Gastroesophageal sphincter (tissue), 4 donors: ENCODE measurements at places on chromosomes 2 and 18.

GRCh38 chr2:195612611-195613495, 44.2 kb upstream of the SLC39A10 start:
- no peak for ATAC-seq

- ATAC-seq = no peak
Observed at GRCh38 chr2:71813315-71813714, 334.3 kb downstream of the CYP26B1 start.

- no peak for ATAC-seq
Observed at GRCh38 chr18:46271488-46271887, 167.3 kb downstream of the HAUS1 start.

- ATAC-seq = no peak
Observed at GRCh38 chr18:78875016-78875777, 104.4 kb upstream of the SALL3 start.

DNA sequence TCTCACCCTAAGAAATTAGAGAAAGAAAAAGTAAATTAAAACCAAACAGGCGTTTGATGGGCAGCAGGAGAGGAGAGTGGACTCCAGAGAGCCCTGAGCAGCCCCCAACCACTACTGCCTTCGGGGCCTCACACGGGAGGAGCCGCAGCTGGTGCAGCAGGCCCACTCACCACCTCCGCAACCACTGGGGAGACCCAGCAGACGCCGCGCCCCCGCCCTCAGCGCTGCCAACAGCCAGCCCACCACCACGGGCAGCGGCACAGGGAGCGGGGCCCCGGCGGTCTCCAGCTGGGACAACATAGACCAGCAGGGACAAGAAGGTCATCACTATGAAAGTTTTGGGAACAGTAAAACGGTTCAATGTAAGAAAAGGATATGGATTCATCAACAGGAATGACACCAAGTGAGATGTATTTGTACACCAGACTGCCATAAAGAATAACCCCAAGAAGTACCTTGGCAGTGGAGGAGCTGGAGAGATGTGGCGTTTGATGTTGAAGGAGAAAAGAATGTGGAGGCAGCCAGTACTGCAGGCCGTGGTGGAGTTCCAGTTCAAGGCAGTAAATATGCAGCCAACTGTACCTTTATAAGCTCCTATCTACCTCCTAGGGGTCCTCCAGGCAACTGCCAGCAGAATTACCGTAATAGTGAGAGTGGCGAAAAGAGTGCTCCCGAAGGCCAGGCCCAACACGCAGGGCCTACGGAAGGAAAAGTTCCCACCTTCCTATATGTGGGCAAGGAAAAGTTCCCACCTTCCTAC, 76.5 kb downstream of the OLA1 start:
- ATAC-seq = no peak

GRCh38 chr18:36600548-36600947, 228.3 kb downstream of the TPGS2 start:
- no peak for ATAC-seq

GRCh38 chr2:42196403-42197267, 27.5 kb downstream of the EML4 start:
- no peak for ATAC-seq

DNA sequence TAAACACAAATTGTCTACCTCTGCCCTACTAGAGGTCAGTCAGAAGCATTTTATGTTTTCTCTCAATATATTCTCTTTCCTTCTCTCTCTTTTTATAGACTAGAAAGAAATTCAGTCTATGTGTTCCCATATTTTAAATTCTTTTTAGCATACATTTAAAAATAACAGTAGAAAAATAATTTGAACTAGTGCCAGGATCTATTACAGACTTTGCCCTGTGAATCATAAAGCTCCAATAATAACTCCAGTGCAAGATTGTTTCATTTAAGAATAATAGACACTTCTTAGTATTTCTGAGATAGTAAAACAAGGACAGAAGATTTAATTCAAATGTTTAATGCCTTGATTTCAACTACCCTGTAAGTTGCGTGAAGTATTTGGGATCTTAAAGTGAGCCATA, 60.1 kb downstream of the ITGB6 start:
- no peak for ATAC-seq

GRCh38 chr2:73987109-73987947, 2.6 kb downstream of the TET3 start:
- no peak for ATAC-seq

DNA sequence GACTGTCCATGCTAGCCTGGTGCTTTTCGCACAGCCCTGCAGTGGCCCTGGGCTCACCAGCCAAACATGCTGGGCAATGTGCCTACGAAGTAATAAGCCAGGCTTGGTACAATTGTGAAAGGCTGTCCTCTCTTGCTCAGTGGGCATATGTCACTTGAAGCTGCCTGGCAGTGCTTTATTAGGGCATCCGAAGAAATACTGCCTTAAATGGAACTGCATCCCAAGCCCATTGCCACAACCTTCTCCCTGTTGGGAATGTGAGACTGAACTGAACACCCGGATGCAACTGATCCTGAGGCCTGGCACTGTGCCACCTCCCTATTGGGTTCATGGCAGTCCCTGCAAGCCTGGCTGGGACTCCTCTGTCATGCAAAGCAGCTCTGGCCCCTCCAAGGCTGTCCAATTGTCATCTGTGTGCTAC, 15.9 kb downstream of the CAPG start:
- peak; percentile 26 for ATAC-seq

- no peak for ATAC-seq
Observed at GRCh38 chr2:2566396-2567323, 235.6 kb upstream of the MYT1L start.

DNA sequence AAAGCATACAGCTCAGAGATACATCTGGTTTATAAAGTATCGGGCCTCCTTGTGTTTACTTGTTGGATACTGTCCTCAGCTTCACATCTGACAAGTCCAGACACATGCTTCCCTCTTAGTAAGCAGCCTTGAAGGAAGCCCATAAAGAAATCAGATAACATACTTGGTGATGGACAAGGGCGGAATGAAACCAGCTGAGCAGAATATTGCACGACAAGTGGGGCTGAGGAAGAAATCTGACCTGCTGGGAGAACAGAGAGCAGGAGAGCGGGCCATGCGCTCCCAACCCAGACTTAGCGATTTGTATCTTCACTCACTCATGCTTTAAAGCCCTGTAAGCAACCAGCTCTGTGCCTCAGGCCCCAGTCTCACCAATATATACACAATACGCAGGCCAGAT, 208.4 kb downstream of the CDH20 start:
- ATAC-seq = no peak

GRCh38 chr2:46870051-46870839, 45.4 kb downstream of the MCFD2 start:
- ATAC-seq = no peak

DNA sequence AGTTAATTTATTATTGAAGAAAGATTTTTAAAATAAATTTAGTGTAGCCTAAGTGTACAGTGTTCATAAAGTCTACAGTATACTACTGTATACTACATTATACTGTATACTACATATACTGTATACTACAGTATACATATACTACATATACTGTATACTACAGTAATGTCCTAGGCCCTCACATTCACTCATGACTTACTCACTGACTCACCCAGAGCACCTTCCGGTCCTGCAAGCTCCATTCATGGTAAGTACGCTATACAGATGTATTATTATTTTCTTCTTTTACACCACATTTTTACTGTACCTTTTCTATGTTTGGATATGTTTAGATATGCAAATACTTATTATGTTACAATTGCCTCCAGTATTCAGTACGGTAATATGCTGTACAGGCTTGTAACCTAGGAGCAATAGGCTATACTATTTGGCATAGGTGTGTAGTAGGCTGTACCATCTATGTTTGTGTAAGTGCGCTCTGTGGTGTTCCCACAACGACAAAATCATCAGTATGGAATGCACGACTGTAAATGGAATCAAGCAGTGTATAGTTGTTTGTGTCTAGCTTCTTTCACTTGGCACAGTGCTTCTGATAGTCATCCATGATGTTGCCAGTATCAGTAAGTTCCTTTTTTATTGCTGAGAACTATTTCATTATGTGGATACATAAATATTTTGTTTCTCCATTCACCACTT, 245.7 kb downstream of the MTX2 start:
- no peak for ATAC-seq

- ATAC-seq = no peak
Observed at GRCh38 chr2:155010925-155011324, 312.4 kb downstream of the KCNJ3 start.

DNA sequence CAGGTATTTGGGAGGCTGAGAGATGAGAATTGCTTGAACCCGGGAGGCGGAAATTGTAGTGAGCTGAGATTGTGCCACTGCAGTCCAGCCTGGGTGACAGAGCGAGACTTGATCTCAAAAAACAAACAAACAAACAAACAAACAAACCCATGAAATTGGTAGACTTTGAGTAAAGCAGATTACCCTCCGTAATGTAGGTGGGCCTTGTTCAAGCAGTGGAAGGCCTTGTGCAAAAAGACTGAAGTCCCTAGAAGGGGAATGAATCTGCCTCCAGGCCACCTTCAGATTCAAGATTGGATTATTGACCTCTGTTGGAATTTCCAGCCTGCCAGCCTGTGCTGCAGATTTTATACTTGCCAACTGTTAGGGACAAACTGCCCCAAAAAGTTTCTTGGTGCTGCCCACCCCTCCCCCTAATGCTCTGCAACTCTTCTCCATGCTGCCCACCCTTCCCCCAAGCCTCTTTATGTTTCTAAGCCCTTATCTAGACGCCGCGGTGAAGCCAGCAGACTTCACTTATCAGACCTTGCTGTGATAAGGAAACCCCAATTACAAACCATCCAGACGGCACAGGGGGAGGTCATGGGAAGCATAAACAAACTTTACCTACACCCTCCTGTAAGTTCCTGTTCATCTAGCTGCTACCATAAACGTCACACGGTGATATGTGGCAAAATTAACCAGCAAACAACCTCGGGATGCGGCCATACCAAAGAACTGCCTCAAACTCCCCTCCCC, 17.0 kb downstream of the CYP27A1 start:
- ATAC-seq = no peak

DNA sequence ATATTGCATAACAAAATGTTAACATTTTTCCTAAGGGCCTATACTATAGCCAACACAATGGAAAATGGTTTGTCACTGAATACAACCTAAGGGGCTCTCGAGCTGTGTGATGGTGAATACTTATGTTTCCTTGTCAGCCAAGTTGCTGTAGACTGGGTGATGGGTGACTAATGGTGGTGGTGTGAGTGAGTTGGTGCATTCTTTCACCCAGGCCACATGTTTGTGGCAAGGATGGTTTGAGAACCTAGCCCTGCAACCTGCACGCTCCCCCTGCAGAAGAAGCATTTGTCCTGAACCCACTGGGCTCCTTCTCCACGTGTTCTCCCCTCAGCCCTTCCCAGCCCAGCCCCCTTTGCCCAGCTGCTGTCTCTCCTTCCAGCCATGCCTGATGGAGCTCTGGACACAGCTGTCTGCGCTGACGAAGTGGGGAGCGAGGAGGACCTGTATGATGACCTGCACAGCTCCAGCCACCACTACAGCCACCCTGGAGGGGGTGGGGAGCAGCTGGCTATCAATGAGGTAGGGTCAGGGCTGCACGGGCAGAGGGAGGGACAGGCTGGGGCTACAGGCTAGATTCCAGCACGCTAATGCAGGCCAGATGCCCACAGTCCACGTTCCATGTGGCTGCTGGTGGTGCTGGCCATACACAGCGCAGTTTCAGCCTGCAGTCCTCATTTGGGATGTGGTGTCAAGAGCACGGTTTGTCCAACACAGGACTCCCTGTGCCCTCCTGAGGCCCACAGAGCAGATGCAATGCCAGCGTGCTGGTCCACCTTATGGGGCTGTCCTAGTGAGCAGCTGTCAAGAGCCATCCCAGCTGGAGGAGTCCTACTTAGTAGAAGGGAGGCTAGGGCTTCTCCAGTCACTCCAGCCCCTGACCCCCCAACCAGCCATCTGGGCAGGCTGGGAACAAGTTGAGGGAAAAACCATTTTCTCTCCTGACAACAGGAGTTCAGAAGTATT, 65.4 kb downstream of the FAM168B start:
- no peak for ATAC-seq

DNA sequence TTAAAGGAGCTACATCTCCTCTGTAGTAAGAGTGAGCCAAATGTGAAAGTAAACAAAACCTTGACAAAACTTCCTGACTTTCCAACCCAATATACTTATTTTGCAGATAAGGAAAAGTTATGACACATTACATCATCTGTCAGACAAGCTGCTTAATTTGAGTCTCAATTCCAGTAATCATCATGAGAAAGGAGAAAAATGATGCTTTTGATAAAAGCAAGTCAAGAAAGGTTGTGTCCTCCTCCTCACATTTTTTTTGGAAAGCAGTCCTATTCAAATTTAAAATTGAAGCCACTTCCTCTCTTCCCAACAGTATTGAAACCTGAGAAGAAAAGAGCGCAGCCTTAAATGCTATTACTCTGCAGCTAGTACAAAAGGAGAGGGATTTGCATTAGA, 519.6 kb downstream of the LRP1B start:
- no peak for ATAC-seq

GRCh38 chr2:11315074-11315705, 29.2 kb downstream of the ROCK2 start:
- no peak for ATAC-seq

DNA sequence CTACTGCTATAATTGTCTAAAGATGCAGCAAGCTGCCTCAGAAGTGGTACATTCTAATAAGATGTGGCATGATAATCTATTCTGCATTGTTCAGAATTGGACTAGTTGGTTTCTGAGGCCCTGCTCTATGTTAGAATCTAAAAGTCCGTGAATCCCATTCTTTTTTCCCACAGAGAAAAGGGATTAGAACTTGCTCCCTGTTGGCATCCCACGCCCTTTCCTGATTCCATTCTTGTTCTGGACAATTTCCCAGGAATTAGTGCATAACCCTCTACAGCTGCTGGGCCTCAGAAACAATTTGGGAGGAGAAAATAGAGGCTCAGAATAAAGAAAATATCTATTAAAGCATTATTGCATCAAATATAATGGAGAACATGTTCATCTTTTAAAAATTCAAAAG, 282.7 kb downstream of the NRXN1 start:
- no peak for ATAC-seq

DNA sequence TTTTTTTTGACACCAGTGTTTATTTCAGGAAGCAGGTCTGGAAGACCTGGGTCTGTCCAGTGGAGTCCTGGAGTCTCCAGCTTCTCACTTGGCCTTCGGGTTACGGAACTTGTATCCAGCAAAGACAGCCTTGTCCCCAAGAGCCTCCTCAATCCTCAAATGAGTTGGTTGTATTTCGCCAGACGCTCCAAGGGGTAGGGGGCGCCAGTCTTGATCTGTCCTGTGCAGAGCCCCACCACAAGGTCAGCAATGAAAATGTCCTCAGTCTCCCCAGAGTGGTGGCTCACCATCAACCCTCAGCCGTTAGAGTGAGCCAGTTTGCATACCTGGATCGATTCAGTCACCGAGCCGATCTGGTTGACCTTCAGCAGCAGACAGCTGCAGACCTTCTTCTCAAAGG, 21.9 kb downstream of the ASXL2 start:
- no peak for ATAC-seq

GRCh38 chr2:29255004-29255403, 139.8 kb downstream of the CLIP4 start:
- no peak for ATAC-seq

- ATAC-seq = no peak
Observed at GRCh38 chr2:8539743-8540551, 141.9 kb upstream of the ID2 start.
